Left renal pelvis (tissue), 4 donors: ENCODE measurements at places on chromosomes 5 and 9. TPM values are rescaled to one million over a fixed set of nuclear protein-coding genes. Genes with fewer than 3 reads are reported as not detected.

- no peak for DNase-seq
Measured at GRCh38 chr5:172171118-172171517, 16.9 kb downstream of the STK10 start.

Gene PLAC8L1
- polyA plus RNA-seq = 0.66 TPM

DNA sequence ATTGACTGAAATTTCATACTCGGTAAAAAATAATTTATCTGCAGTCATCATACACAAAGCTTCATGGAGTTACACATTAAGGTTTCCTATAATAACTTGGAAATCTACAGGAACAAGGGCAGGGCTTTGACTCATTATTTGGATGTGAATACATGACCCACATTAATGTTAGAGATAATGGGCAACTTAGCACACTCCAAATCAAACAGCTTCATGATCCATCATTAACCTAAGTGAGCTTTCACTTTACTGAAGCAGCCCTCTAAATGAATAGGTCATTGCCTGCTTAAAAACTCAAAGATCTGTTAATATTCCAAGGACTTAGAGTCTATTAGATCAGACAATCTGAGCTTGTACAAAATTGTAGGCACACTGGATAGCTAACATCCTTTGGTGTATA lies 9.0 kb downstream of the CDH12 start:
- DNase-seq = no peak

Gene LCN15
- 0.14 TPM for polyA plus RNA-seq

DNA sequence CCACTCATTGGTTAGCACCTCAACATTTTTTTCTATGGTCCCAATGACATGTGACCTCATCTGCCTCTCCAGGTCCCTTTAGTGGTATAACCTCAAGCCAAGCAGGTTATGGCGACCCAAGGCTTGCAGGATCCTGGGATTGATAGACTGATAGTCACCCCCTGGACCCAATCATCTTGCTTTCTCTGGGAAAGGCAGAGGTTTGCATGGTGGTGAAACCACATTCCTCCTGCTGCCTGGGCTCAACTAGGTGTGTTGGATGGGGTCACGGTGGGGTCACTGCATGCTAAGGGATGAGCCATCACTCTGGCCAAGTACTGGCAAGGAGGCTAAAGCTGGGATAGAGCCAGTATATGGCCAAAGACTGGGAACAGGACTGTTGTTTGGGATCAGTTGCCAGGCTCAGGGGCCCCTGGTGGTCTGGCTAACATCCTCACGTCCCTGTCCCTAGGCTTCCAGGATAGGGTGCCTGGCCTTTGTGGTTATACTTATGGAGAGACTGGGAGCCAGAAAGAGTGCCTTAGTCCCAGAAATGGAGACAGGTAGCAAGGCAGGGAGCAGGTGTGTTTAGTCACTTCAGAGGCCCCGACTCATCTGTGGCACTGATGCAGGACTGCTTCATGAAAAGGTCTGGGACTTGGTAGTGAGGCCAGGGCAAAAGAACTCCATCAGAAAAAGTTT lies 4.6 kb upstream of the SMIM32 start:
- DNase-seq = no peak

- DNase-seq = no peak
Measured at GRCh38 chr5:65338606-65339151, 143.0 kb downstream of the ADAMTS6 start.

DNA sequence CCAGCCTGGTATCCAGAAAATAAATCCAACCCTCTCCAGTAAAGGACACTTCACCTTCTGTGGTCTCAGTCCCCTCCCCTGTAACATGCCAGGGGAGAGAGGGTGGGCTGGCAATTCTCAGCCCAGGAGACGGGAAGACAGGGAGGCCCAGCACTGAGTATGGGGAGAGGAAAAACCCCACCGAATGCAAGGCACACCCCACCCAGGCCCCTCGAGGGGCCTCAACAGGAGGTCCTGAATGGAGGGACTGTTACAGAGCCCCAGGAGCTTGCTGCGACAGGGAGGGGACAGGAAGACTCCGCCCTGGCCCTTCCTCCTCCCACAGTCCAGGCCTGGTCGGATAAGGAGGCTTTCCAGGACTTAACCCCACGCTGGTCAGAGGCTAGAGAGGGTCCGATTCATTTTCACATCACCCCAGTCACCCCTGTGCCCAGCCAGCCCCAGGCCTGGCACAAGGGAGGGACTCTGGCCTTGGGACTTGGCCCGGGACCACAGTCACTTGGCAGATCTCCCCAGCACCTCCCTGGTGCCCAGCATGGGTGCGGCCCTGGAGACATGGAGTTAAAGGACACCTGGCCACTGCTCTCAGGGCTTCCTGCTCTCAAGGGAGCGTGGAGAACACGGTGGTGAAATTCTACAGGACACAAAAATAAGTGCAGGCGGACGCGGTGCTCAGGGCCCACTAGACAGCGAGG lies 44.9 kb upstream of the STXBP1 start:
- DNase-seq = no peak

DNA sequence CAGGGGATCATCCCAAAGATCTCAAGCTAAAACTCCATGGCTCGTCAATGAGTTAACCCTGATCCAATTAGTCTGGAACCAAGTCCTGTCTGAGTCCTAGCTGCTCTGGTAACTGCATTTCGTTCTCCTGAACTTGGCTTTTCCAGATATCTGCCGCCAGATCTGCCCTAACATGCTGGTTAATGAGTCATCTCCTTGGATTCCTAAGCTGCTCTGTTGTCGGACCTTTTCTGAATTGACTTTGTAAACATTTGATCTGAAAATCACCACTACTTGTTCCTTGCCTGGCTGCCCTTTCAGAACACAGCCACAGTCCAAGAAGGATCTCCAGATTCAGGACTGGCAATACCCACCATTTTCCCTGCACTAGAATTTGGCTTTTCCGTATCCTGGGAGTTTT lies 473.0 kb downstream of the ZSWIM6 start:
- DNase-seq = no peak

Gene MARCHF3
- 7.6 TPM for polyA plus RNA-seq

DNA sequence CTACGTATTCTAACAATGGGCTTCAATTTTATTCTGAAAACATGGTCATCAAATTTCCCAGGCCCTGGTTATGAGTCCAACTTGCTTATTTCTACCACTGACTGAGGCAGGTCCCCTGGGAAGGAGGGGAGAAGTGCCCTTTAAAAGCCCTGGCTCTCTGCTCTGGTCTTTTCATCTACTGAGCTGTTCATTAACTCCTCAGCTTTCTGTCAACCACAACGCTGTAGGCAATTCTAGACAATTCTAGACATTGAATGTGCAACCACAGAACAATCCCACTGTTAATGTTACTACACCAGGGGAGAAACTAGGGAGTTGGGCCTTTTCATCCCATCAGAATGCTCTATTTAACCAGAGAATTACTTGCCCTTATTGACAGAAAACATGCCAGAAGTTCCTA lies 10.0 kb downstream of the MOCS2 start:
- peak; percentile 15 for DNase-seq

Gene STPG3
- 1.0 TPM for polyA plus RNA-seq
